ENCODE measurements at places on chromosomes 5 and 9. TPM values are rescaled to one million over a fixed set of nuclear protein-coding genes. Genes with fewer than 3 reads are reported as not detected.
A peak's percentile ranks its signal among the peaks of the same experiment; 100 is the strongest.

Gene KIF4B
- polyA plus RNA-seq, result not detected

GRCh38 chr9:84067821-84068220, 87.2 kb downstream of the RMI1 start:
- DNase-seq, result no peak

DNA sequence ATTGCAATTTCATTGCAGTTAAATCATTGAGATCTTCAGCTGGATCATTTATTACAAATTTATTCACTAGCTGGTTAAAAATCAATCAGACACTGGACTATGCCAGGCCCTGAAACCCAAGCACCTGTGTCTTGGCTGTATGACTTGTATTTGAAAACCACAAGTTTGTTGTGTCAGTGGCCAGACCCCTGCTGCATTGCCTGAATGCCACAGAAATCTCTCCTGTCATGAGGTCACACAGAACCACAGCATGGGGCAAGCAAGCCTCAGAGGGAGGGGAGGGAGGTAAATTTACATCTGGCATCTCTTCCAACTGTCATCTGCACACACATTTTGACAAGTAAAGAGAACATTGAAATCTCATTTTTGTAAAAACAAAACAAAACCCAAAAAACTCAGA, 90.0 kb downstream of the ARRDC3 start:
- DNase-seq, result no peak

DNA sequence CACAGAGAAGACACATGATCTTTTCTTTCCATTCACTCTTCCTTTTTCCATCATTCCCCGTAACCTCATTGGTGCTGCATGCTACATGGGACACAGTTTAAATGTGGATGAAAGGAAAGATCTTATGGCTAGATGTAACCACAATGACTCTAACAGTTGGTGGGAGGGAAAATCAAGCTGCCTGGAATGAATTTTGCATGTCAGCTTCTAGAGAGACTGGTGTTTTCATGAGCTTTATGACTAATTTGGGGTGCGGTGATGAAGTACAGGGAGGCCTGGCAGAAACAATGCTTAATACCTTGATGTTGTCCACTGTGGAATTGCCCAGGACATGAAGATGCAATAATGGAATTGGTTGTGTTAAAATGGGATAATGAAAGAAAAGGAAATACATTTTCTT, 55.9 kb upstream of the MYO10 start:
- DNase-seq, result no peak

DNA sequence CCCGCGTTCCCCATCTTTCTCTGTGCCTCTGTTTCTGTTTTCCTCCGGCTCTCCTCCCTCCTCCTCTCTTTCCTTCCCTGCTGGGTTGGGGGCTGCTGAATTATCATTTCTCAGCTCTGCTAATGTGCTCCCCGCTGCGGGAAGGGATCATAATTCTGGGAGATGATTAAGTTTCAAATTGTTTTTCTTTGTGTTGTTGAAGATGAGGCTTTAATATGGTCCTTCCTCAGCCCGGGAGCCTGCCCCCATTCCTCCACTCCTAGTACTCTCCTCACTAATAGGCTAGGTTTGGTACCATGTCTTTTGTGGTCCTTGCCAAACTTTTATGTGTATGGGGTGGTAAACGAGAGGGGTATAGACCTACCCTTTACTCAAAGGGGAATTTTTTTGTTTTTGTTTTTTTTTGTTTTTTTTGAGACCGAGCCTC, 5.7 kb upstream of the PCDH1 start:
- no peak for DNase-seq

Gene SELENOP
- 188 TPM for polyA plus RNA-seq

DNA sequence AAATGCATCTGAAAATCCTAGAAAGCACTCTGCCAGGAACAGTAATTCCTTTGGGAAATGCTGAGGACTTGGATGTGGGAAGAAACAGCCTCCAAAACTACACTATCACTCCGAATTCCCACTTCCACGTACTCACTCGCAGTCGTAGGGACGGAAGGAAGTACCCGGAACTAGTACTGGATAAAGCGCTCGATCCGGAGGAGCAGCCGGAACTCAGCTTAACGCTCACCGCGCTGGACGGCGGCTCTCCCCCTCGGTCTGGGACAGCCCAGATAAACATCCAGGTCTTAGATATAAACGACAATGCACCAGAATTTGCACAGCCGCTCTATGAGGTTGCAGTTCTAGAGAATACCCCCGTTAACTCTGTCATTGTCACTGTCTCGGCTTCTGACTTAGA, 786 bp downstream of the PCDHB3 start:
- no peak for DNase-seq

GRCh38 chr5:150419630-150420270, 7.0 kb upstream of the CD74 start:
- peak; percentile 83 for DNase-seq

DNA sequence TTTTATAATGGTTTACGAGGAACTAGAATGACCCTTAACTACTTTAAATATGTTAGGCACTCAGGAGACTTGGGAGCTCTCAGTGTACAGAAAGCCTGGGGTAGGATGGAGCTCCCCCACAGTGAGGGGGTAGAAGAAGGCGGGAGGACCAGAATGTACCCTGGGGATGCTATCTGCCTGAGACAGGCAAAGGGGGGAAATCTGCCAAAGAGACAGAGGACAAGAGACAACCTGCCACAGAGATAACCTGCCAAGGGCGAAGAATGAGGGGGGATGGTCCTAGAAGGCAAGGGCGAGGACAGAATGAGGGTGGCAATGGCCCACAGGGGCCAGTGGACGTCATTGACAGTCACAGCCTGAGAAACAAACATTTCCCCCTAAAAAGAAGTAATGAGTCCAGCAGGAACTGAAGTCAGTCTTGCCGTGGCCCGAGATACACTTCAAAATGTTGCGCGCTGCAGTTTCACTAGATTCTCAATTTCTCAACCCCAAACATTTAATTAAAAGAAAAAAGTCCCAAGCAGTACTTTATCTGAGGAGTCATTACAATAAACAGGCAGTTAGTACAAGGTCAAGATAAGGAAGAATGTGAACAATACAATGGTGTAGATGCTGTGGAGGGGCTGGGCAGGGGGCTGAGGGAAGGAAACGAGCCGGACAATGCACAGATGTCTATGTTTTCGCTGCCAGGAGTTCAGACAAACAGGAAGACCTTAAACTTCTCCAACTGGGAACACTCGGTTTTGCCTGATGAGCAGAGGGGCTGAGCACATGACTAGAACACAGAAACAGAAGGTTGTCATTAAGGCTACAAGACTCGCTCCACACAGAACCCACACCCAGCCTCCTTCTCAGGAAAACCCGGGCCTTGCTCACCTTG, 125.0 kb downstream of the LHFPL2 start:
- DNase-seq, result no peak

Gene PITX1
- 0.04 TPM for polyA plus RNA-seq

GRCh38 chr5:149280802-149281201, 9.1 kb downstream of the AFAP1L1 start:
- no peak for DNase-seq

- DNase-seq, result no peak
These were observed 136.2 kb upstream of the SLC30A5 start for GRCh38 chr5:68957591-68957990.

DNA sequence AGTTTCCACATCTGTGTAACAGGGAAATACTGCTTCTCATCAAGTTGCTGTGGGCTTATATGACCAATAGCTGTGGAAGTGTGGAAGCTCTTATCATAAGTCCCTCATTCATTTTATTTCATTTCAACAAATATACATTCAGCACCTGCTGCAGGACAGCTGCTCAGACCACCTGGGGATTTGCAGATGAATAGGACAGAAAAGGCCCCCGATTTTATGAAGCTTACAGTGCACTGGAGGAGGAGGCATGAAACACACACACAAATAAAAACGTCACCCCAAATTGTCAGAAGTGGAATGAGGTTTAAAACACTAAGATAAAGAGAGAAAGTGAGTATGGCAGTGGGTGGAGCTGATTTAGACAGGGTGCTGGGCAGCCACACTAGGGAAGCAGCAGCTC, 107.2 kb downstream of the DRD1 start:
- no peak for DNase-seq

DNA sequence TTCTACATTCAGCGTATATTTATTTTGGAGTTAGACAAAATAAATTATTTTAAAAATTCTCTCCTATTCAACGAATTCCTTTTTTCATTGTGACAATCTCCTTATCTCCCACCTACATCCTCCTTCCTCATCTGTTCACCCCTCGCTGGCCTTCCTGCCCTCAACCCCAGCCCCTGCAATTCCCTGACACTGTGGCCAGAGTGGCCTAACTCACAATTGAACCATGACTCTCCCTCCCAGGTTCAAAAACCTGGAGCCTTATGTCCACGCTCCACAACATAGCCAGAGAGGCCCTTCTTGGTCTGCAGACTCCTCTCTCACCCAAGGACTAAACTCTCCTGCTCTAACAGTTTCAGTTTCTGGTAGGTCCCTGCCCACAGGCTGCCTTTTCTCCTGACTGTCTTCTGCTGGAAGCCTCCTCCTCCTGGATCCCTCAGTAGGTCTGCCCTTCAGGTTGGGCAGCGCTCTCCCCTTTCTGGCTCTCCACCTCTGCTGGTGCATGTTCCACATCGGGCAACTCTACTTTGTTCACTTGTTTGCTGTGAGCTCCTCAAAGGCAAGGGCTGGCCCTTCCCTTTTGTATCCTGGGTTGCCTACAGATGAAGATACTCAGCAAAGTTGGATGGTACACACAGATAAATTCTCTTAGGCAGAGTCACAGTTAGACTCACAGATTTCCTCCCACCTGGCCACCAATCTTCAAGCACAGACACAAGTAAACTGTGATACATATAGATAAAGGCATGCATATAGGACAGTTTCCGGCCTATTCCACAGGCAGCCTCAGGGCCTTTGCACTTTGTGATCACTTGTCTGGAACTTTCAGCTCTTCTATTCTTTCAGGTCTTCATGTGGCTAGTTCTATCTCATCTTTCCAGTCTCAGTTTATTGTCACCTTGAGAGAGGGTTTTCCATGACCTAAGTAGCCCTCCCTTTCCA, 19.8 kb upstream of the MYORG start:
- no peak for DNase-seq

- DNase-seq, result no peak
These were observed 58.4 kb downstream of the PCSK1 start for GRCh38 chr5:96374653-96375052.

GRCh38 chr5:180381428-180381827, 28.3 kb upstream of the GFPT2 start:
- DNase-seq, result no peak

Gene LRRC19
- not detected for polyA plus RNA-seq

DNA sequence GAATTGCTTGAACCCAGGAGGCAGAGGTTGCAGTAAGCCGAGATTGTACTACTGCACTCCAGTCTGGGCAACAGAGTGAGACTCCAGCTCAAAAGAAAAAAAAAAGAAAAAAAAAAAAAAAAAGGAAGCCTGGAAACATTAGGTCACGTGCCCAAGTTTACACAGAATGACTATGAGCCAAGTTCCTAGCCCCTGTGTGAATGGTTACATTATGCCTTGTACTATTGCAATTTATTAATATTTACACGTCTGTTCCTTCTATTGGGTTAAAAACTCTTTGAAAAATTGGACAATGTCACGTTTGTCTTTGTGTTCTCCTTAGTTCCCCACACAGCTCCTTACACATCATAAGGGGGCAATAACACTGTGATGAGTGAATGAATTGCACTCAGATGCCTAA, 33.5 kb upstream of the SLC28A3 start:
- no peak for DNase-seq

DNA sequence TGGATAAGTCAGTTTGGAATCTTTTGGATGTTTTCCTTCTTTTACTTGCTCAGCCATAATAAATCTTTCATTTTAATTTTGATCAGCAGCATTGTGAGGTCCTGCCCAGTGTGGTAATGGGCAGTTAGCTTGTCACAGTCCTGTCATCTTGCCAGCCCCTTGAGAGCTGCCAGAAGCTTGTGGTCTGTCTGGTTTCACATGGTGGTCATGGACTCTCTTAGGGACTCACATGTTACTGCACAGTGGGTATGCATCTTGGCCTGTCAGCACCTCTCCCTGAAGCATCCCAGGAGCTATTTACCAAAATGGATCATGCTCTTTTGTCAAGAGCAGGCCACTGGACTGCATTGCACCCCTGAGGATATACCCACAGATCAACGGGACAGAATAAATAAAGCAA, 60.3 kb downstream of the DAPK1 start:
- no peak for DNase-seq

DNA sequence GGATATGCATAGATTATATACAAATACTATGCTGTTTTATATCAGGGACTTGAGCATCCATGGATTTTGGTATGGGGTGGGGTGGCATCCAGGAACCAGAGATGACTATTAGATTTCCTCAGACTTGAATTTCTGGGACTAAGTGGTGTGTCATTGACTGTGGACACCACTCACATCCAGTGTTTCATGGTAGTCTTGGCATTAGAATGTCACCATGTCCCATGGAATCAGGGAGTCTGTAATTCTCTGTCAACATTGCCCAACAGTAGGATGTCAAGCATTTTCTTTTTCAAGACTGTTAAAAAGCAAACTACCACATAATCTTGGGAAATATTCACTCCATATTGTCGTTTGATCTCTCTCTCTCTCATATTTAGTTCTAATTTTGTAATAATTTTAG, 13.1 kb downstream of the ISOC1 start:
- DNase-seq, result no peak

DNA sequence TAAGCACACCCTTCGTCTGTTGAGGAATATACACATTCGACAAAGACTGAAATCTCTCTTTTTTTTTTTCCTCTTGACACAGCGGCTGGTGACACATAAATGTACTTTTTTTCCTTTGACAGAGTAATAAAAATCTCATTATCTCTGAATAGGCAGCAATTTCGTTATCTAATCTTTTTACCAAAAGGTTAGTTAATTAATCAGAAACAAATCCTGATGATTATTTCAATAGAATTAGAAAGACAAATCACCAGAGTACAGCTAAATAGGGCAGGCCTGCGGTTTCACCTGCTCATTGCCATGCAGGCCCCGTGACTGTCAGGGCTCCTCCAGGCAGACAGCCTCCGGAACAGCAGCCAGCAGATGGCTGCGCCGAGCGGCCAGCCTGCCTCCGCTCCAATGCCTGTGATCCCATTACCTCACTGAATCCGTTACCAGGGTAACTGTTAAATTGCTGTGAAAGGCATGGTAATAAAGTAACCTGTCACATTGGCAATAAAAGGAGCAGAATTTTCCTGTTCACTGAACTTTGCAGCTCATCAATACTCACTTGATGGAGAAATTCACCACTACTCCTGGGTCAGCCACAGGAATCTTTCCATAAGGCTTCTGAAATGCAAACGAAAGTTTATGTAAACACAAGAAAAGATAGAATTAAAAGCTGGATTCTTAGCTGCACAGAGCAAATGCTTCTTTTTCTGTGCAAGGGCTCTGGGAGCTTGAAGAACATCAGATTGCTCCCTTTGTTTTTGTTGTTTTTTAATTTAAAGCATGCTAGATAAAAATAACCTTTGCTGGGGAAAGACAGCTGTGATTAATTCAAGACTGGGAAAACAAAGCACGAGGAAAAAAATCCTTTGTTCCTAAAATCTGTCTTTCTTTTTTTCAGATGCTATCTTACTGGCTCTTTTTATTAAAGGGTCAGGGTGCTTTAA, 666.4 kb upstream of the ZNF608 start:
- peak; percentile 79 for DNase-seq

Gene UBE2D2
- polyA plus RNA-seq, result 132 TPM

GRCh38 chr9:119370816-119371215, 1.6 kb upstream of the BRINP1 start:
- no peak for DNase-seq

Gene OTULIN
- polyA plus RNA-seq, result 7.7 TPM

Gene PCDHGA2
- polyA plus RNA-seq, result 0.06 TPM

Gene NR4A3
- 1.1 TPM for polyA plus RNA-seq

GRCh38 chr5:5403741-5404140, 18.7 kb upstream of the ICE1 start:
- DNase-seq, result no peak

Data from spleen (tissue), 13 donors.